ENCODE measurements at places on chromosomes 3 and 15.

DNA sequence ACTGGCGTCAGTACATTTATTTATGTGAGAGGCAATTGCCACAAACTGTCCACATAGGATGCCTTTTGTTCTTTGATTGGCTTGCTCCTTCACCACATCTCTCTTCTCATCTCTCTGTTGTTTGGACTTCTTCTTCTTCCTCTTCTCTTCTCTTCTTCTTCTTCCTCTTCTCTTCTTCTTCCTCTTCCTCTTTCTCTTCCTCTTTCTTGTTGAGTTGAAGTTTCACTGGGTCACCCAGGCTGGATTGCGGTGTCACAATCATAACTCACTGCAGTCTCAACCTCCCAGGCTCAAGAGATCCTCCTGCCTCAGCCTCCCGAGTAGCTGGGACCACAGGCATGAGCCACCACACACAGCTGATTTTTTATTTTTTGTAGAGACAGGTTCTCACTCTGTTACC lies 67.7 kb upstream of the GSK3B start:
- DNase-seq = no peak

DNA sequence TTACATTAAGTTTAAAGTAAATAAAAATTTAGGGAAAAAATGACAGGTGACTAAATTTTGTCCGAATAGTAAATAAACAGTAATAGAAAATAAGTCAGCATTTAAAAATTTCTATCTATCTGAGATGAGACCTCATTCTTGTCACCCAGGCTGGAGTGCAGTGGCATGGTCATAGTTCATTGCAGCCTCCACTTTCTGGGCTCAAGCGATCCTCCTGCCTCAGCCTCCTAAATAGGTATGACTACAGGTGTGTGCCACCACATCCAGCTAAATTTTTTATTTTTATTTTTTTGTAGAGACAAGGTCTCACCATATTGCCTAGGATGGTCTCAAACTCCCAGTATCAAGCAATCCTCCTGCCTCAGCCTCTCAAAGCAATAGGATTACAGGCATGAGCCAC lies 7.8 kb downstream of the KPNA4 start:
- no peak for DNase-seq

GRCh38 chr15:53009093-53009492 lies 219.0 kb upstream of the ONECUT1 start:
- no peak for DNase-seq

- no peak for DNase-seq
These were observed 58.3 kb upstream of the TSEN2 start for GRCh38 chr3:12425850-12426579.

DNA sequence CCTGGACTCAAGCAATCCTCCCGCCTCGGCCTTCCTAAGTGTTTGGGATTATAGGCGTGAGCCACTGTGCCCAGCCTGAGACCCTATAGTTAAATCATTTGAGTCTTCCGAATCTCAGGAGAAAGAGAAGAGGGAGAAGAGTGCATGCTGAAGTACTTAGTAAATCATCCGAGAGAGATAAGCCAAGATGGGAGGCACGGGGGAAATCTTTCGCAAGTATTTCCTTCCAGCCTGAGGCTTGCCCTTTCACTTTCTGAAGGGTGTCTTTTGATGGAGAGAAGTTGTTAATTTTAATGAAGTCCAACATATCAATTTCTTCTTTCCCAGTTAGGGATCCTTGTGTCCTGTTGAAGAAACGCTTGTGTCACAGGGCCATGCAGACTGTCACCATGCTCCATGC lies 97.1 kb upstream of the SLC6A6 start:
- no peak for DNase-seq

DNA sequence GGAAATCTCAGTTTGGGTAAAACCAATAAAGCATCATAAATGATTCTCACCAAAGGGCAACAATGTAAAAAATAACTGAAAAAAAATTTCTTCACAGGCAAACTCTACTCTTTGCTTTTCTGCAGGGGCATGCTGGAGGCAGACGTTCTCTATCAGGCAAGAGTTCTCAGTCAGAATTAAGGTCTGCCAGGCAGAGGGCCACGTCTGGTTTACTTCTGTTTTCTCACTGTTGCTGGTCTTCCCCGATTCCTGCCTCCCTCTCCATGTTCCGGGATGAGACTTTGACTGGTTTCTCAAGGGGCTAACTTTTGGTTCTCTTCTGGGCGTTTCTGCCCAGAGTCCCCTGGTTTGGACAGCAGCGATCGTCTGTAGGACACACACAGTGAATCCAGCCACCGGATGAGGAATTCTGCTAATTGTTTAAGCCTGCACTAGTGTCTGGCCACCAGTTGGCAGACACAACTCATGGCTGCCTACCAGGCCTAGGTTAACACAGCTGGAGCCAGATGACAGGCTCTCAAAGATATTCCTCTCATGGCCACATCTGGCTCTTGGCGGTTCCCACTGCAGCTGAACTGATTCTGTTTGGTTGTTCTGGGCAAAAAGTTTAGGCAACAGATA lies 273.1 kb downstream of the FOXP1 start:
- no peak for DNase-seq

DNA sequence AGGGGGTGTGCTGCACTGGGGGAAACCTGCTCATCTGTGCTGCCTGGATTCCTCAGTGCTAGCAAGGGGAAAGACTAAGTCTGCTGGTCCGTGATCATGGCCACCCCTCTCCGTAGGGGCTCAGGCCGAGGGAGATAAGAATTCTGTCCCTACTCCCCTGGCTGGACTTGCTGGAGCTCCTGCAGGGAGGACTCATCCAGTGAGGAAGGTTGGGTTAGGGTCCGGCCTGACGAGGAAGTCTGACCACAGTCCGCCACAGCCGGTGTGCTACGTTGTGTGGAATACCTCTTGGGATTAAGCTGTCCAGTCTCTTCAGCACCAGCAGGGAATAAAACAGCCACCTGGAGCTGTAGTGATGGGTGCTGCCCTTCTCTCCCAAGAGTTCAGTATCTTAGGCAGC lies 1309.1 kb upstream of the CADM2 start:
- DNase-seq = no peak

DNA sequence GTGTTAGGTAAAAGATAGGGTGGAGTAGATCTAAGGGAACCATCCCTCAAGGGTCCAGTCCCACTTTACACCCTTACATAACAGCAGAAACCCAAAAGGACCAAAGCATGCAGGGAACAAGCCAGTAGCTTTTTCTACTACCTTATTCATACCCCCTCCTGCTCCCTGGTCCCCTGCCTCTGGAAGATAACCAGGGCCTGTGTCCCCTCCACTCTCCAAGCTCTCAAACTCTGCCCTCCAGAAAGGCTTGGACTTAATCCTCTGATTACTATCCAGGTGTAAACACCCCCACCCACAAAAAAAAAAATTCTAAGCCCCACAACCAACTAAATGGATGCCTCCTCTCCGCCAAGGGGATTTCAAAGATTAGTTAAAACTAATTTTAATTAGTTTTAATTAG lies 33.9 kb upstream of the STRIT1 start:
- DNase-seq = no peak

DNA sequence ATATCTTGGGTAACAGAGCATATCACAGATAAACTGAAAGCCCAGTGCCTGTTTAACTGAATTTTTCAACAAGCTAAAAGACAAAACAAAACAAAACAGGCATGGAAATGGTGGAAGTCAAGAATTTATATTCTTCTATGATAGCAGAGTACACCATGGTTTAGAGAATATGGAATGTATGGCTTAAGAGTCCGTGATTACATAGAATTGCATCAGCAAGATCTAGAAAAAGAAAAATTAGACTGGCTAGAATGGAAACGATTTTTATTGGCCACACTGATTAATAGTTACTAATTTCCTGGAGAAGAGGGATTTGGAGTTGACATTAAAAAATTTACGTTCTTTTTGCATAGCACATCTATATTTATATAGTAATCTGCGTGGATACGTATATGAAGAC lies 435.2 kb upstream of the DPPA4 start:
- no peak for DNase-seq

DNA sequence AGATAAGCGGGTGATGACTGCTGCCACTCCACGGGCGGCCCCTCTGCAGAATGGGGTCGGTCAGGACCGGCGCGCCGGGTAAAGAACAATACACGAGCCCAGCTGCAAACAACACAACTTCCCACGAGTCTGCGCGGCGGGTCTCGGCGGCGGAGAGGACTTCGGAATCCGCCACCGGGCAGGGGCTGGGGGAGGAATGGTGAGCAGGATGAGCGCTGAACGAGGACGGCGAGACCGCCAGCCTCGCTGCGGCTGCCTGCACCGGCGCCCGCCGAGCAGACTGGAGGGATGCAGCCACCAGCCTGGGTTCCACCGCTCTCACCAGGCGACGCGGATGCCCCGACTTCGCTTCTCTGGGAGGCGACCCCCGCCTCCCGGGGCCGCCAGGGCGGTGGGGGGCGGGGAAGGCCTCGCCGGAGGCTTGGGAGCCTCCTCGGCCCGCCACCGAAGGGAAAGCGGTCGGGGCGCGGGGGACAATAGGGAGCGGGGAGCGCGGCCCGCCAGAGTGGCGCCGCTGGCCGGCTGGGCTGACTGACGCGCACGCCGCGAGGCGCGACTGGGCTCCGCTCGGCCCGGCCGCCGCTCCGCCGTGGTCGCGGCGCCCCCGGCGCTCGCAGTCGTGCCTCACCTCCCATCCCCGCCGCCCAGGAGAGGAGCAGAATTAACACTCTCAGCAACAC lies 515 bp downstream of the ADAM10 start:
- peak; percentile 67 for DNase-seq

DNA sequence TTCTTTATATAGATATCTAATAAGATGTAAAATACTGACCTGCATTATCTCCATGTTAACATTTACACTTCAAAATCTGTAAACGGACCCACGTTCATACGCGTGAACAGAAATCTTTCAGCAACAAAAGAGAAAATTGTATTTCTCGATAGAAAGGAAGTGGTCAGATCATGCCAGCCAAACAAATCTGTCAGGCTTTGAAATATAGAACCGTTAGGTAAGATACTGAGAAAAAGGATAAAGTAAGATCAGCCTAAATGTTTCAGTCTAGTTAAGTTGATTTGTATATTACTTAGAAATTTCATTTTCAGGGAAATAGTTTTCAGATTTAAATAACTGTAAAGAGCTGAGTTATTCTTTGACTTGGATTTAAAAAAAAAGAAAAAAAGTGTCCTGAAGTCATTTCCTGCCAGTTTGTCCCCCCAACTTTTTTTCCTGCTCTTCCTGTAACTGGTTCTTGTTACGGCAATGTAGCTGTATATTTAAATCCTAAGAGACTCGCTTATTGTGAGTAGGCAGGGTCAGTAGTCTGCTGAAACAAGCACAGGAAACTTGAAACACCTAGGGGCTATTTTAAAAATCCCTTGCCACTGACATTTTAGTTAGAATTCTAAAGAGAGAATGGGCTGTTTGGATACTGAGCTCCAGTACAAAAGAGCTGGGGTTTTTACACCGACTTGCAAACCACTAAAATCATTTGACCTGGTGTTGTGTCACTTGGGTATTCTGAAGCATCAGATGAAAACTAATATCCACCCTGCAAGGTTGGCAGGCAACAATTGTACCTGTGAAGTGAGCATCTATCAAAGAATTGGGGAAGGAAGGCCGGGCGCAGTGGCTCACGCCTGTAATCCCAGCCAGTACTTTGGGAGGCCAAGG lies 237.5 kb downstream of the UBE2E2 start:
- no peak for DNase-seq

- no peak for DNase-seq
These were observed 1.5 kb upstream of the ISLR start for GRCh38 chr15:74171965-74172541.

DNA sequence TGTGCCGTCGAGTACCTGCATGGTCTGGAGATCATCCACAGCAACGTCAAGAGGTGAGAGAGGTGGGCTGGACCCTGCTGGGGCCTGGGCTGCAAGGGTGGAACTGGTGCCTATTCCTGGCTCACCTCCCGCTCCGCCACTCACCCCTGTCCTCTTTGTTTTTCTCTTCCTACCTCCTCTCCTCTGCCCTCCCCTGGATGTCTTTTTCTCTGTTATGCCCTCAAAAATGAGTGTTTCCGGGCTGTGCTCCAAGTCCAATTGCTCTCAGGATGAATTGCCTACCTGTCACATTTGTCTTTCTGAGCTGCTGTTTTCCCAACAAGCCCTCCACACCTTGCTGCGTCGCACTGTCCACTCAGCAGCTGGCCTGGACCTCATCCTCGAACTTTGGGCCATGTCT lies 28.5 kb upstream of the TATDN2 start:
- DNase-seq = no peak

DNA sequence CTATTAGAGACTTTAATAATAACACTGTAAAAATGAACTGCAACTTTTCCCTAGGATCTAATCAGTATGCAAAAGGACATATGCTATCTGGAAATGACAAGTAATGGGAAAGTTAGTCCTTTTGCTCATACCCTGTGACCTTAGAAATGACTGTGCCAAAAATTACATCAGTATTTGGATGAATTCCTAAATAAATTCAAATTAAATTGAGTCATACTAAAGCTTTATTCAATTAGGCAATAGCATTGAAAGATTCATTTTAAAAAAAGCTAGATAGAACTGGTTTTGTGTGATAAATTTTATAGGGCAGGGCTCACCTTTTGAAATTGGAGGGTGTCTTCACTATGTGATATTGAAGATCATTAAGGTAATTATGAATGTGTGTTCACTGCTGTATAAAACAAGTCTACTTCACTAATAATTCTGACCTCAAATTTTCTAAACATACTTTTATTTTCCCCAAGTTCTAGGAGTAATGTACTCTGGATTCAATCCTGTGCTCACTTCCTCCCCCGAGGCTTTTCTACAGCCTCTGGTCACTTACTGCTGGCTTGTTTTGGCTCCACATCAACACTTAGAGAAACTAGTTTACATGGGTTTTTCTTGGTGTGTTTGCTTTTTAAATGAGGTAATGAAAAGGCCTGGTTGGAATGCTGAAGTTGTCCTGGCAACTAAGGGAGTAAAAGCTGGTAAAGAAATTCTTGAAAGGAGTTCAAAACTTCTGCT lies 44.4 kb upstream of the SPTSSB start:
- no peak for DNase-seq

- DNase-seq = no peak
These were observed 228.2 kb downstream of the IGSF11 start for GRCh38 chr3:118806423-118806822.

- DNase-seq = no peak
These were observed 156.0 kb upstream of the ROPN1 start for GRCh38 chr3:124147946-124148345.

- no peak for DNase-seq
These were observed 27.9 kb downstream of the MINDY4B start for GRCh38 chr3:150877303-150877702.

DNA sequence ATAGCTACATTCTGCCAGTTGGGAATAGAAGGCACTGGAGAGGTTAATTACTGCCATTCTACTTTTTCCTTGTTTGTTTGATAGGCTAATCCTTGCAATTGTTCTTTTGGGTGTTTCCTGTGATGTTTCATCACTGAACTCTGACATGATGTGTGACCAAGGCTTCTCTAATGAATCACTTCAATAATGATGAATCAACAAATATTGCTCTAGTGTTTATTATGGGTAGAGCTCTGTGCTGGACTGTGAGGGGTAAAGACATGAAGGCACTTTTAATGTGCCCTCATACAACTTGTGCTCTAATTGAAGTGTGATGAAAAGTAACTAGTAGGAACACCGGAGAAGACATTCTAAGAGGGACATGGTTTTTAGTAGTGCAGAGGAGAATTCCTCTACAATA lies 233.6 kb downstream of the WDR72 start:
- DNase-seq = no peak

DNA sequence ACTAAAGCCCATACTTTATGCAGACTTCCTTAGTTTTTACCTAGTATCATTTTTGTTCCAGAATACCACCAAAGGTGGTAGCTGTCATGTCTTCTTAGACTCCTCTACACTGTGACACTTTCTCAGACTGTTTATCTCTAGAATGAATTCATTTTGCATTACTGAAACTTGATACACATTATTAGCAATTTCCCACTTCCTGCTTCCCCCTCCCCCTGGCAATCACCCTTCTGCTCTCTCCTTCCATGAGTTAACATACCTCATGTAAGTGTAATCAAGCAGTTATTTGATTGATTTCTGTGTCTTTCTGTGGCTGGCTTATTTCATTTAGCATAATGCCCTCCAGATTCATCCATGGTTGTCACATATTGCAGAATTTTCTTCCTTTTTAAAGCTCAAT lies 204.9 kb downstream of the STAG1 start:
- no peak for DNase-seq

Data from left colon (tissue), 2 donors.